Cortex of kidney (tissue), 1 donor: ENCODE measurements at places on chromosomes 5 and 9.

GRCh38 chr5:160441311-160441781, 19.7 kb downstream of the PTTG1 start:
- DNase-seq: no peak

DNA sequence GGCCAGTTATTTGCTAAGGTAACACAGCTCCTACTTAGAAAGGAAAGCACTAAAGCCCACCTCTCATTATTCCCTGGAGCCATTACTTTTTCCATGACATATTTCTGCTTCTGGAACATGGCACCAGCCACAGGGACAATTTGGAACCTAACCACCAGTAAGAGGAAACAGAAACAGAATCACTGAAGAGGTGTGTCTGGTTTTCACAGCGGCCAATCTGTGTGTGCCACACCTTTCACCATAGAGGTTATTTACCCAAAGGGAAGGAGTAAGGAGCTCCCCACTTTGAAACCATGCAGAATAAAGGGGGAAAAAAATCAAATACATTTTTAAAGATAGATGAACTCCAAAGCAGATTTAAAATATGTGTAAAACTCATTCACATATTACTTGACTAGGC, 21.1 kb downstream of the PRUNE2 start:
- DNase-seq: no peak

- DNase-seq: no peak
Measured at GRCh38 chr5:112630246-112631009, 107.3 kb upstream of the APC start.

DNA sequence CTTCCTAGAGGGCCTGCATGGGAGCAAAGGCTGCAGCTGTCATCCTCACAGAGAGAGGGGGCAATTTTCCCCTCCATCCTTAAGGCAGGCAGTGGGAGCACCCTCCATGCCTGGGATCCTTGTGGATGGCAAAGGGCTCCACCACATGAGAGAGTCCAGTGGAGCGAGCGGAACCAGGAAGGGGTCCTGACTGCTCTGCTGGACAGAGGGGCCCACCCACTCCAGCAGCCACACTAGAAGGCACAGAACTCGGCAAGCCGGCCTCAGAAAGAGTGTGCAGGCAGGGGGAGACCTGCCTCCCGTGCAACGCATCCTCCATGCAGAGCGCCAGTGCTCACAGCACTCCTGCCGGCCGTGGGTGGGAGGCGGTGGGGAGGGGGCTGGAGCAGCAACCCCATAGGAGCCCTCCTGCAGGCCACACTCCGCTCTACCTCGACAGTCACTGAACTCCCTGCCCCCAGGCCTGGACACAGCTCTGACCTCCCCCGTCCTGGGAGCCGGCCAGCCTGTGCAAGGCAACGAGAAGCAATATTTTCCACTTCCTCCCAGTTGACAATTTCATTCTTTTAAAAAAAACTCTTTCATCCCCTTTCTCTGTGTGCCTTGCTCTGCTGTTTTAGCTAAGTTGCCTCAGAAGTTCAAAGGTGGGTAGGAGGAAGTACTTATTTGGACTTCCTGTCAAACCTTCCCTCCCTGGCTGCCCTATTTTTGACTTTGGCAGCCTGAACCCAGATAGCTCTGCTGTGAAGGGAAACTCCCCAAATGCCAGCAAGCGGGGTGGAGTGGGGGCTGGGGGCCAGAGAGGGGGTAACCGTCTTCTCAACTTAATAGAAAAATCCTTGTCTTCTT, 5.3 kb upstream of the LCP2 start:
- no peak for DNase-seq

DNA sequence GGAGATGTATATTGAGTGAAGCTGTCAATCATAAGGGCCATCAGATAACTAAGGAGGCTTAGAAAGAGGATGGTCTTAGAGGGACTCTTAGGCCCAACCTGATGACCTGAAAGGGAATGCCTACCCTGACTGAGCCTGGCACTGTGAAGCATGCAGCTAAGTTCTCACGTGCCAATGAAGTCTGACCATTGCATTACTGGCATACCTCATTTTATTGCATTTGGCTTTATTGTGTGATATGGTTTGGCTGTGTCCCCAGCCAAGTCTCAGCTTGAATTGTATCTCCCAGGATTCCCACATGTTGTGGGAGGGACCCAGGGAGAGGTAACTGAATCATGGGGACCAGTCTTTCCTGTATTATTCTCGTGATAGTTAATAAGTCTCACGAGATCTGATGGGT, 421.6 kb upstream of the SGCD start:
- no peak for DNase-seq

DNA sequence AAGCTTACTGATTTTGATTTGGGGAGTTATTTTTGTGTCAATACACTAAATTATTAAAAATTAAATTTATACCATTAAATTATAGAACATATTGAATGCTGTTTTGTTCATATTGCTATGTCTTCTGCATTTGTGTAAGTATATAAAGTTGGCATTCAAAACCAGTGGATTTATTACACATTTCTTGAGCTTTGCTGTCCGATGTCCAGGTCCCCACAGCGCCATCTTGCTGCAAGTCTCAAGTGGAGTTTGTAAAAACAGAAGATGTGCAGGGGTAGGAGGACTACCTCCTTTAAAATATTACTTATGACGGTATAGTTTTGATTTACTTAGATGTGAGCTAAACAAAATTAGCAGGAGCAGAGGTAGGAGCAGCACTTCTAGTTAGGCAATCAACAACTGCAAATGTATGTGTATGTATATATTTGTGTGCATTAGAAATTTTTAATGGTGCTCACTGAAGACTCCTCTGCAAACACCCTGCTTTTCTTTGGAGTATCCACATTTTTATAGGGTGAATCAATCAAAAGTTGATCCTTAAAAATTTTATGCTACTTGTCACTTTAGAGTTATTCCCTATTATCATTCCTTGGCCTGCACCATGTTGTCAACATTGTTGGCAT, 37.4 kb downstream of the CPEB4 start:
- no peak for DNase-seq

GRCh38 chr9:134161647-134162046, 2.7 kb downstream of the RNU6ATAC start:
- DNase-seq: no peak

GRCh38 chr9:8262625-8263622, 463.3 kb upstream of the DMAC1 start:
- DNase-seq: no peak

- no peak for DNase-seq
Measured at GRCh38 chr9:90821697-90822096, 20.1 kb downstream of the SYK start.

DNA sequence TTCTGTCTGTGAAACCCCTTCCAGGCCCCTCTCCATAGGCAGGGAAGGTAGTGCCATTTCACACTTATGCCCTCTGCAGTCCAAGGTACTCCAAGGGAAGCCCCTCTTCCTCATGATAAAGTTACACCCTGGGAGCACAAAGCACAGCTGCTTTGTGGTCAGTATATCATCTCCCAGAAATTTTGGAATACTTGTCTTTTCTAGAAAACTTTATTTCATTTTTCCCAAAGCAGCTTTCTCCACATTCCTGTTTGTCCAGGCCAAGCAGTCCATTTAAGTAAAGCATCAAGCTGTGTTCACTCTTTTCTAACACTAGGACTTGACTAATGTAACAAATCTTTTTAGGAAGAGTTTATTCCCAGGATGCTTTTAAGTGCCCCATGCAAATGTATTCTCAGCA, 371.8 kb upstream of the RGMB start:
- DNase-seq: no peak

DNA sequence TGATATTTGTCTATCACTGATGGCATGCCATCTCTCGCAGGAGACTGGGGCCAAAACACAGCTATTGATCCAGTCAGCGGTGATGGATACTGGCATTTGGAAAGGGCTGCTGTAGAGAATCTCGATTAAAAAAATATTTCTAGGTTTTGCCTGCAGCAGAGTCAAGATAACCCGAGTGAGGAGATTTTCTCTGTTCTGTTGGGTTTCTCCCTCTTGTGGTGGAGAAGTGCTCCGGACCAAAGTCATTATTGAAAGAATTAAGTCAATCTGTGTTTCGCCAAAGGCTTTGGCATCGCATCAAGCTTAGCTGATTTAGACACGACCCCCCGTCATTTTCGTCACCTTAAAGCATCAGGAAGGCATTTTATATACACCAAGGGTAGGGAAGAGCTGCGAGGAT, 97.1 kb upstream of the IRX2 start:
- no peak for DNase-seq

DNA sequence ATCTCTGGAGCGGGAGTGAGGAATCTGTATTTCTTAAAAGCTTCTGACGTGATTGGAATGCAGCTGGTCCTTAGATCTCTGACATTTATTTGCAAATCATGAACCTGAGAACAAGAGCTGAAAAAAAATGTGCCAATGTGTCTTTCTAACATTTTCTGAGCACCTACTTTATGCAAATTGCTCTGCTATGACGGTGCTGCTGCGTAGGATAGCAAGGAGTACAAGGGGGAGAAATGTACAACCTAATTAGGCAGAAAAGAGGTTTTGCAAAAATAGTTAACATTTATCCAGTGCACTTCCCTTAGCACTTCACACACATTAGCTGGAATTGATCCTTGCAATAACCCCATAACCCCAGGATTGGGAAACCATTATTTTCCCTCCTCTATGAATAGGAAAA, 357.5 kb downstream of the TLE4 start:
- DNase-seq: no peak

GRCh38 chr9:94812343-94812742, 85.8 kb downstream of the AOPEP start:
- DNase-seq: no peak

- no peak for DNase-seq
Measured at GRCh38 chr5:142357469-142358090, 32.8 kb upstream of the SPRY4 start.

- no peak for DNase-seq
Measured at GRCh38 chr5:19986031-19986619, 1.9 kb downstream of the CDH18 start.

- no peak for DNase-seq
Measured at GRCh38 chr9:110842169-110842568, 173.6 kb downstream of the MUSK start.

DNA sequence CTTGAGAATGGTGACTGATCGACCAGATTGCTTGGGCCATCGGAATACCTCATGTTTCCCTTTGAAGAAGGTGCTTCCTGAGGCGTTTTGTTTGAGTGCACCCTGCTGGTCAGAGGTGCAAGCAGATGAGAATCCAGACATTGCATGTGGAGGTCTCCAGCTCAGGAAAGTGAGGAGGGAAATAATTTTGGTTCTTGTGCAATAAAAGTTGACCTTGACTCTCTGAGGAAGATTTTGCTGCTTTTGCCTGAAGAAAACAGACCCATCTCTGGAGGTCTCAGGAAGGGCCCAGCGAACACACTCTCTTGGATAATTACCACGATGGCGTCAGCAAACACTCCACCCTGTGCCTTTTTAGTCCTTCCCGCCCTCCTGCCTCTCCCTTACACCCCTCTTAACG, 69.7 kb downstream of the GRAMD2B start:
- no peak for DNase-seq

- DNase-seq: no peak
Measured at GRCh38 chr9:113876151-113876992, at the start of gene ZNF618. TSS of gene ZNF618 (plus strand) at chr9:113876309. CDS start at chr9:113876381, 72 bp downstream.

- no peak for DNase-seq
Measured at GRCh38 chr9:82777366-82777765, 285.6 kb downstream of the RASEF start.

- DNase-seq: no peak
Measured at GRCh38 chr5:169126481-169127021, 174.4 kb downstream of the SLIT3 start.

DNA sequence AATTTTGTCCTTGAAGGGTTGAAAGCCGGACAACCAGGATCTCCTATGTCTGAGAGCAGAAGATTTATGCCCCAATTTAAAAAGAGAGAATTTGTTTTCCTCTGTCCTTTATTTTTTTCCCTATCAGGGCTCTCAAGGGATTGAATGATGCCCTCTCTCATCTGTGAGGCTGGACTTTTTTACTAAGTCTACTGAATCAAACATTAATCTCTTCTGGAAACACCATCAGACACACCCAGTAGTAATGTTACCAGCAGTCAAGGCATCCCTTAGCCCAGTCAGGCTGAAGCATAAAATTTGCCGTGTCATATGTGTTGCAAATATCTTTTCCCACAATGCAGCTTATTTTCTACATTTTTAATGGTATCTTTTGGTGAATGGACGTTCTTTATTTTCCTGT, 1497.9 kb downstream of the MAT2B start:
- DNase-seq: no peak

DNA sequence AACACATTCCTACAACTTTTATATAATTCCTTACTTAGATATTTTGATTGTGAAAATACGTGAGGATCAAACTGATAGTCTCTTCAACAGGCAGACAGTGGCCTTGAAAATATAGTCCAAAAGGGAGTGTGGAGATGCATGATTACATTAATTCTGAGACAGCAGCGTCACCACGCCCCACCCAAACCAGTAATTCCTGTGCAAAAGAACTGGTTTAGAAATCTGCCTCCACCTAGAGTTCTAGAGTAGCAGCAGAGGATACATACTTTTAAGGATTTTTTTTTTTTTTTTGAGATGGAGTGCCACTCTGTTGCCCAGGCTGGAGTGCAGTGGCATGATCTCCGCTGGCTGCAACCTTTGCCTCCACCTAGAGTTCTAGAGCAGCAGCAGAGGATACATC, 1.6 kb upstream of the TUT7 start:
- DNase-seq: no peak

- DNase-seq: no peak
Measured at GRCh38 chr9:89465001-89465451, 32.9 kb downstream of the SEMA4D start.

DNA sequence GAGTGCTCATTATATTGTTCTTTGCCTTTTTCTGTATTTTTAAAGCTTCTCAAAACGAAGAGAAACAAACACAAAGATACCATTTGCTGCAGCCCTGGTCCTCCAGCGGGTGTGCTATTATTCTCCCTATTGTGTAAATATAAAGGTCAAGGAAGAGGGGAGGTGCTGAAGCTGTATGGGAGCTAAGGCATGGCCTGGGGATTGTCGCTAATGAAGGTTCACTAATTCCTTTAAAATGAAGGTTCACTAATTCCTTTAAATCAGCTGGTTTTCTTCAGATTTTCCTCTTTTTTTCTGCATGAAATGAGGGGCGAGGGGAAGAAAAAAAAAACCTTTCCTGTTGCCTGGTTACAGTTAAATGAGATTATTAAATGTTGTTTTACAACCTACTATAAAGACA, 74.5 kb upstream of the MAP1B start:
- no peak for DNase-seq

- no peak for DNase-seq
Measured at GRCh38 chr9:128168731-128169308, 8.8 kb downstream of the BBLN start.

- DNase-seq: no peak
Measured at GRCh38 chr5:101943784-101944183, 352.3 kb downstream of the SLCO4C1 start.

DNA sequence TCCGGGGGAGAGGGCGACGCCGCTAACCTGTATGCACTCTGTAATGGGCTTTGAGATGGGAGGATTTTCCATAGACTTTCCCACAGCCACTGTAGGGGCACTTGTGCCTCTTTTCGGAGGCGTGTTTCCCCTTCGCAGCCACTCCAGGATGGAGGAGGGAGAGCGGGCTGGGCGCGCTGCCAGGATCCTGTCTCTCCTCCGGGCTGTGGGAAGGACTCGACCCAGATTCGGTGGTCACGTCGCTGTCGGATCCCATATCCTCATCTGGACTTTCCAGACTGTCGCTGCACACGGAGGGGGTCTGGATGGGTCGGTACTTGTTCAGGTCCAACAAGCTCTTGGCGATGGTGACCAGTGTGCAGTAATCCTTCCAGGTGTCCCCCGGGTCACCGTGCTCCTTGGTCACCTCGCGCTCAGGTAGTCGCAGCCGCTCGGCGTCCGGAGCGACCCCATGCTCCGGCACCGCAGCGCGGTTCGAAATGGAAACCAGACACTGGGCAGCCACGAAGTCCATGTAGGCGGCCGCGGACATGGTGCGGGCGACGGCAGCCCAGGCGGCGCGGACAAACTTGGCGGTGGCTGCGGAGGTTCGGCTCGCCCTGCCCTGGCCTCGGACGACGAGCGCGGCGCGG, 1.5 kb downstream of the KLF9 start:
- DNase-seq: no peak
